ENCODE measurements at places on chromosomes 6 and 20.

GRCh38 chr6:18055714-18056382, 66.6 kb downstream of the NHLRC1 start:
- no peak for DNase-seq

DNA sequence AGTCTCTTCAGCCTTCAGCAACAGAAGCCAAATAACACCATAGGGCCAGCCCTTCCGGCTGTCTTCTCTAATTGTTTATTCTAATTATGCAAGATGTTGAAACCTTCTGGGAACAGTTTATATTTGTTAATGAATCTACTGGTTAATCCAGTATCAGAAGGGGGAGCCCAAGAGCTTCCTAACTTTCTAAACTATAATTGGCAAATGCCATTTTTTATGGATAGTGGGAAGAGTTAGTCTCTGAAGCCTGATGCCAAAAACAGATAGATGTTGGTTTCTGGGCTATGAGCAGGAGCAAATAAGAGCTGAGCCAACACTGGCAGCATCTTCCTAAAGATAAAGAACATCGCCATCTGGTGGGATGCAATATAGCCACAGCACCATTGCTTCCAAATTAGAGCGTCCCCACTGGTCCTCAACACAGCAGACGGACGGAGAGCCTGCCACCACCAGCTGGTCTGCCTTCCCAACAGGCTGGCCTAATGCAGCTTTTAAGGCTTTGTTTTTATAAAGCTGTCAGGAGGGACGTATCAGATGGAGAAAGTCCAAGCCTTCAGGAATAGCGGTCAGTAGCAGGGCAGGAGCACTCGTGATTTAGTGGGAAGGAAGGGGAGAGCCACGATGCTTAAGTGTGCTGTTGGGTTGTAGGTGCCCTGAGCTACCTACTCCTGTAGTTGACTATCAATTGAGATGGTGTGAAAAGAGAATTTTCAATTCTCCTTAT, 118.8 kb downstream of the RALGAPA2 start:
- peak; percentile 11 for DNase-seq

GRCh38 chr6:34985236-34985635, 96.2 kb downstream of the ANKS1A start:
- no peak for DNase-seq

GRCh38 chr6:46221222-46221793, 50.5 kb upstream of the ENPP5 start:
- DNase-seq = peak; percentile 21

- no peak for DNase-seq
Measured at GRCh38 chr6:152846825-152847224, 96.2 kb downstream of the VIP start.

DNA sequence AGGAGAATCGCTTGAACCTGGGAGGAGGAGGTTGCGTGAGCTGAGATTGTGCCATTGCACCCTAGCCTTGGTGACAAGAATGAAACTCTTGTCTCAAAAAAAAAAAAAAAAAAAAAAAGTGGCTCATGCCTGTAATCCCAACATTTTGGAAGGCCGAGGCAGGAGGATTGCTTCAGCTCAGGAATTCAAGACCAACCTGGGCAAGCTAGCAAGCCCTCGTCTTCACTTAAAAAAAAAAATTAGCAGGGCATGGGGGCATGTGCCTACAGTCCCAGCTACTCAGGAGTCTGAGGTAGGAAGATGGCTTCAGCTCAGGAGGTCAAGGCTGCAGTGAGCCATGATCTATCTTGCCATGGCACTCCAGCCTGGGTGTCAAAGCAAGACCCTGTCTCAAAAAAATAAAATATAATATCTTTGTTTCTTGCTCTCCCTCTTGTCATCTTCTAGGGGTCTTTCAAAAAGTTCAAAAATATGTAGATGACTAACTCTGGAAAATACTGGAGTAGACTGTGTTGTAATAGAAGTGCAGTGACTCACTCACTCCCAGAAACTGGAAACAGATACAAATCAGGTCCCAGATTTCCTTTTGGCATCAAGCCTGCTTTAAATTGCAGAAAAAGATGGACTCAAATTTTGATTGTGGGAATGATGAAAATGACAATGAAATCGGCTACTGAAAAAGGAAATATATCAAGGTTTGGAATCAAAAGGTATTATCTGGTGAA, 2.8 kb upstream of the GINM1 start:
- DNase-seq = peak; percentile 80

- no peak for DNase-seq
Measured at GRCh38 chr6:27957516-27957915, 475 bp downstream of the OR2B6 start.

DNA sequence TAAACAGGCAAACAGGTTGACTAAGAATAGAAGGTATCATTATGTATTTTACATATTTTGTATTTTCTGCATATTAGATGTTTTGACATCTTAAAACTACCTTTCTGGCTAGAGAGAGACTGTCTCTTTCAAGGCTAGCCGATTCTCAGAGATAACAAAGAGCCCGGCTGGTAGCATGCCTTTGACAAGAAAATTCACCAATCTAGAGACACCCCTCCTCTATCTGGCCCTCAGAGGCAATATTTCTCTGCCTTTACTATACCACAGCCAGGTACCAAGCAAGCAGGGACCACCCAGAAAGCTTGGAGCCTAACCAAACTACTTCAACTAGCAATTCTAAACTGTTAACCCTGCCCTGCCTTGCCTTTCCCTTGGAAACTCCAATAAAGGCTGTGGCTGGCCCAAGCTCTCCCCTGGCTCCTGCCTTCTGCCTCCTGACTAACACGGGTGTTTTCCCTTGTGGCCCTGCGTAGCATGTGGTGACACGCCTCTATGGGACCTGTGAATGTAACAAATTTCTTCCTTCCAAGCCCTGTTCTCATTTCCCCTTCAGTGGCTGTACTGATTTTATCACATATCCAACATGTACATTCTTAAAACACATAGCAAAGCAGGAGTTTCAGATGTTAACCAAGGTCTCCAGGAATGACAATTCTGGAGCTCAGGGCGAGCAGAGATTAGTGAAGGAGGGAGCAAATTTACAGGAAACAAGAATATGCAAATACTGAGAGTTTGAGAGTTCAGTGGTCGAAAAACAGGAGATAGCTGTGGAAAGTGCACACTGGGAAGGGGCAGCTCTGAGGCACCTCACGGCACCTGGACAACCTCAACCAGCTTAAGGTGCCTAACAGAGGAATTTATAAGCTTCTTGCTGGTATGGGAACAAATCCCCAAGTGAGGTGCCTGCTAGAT, 120.8 kb downstream of the BACH2 start:
- no peak for DNase-seq

- no peak for DNase-seq
Measured at GRCh38 chr6:43695215-43695966, 7.8 kb upstream of the MRPS18A start.

DNA sequence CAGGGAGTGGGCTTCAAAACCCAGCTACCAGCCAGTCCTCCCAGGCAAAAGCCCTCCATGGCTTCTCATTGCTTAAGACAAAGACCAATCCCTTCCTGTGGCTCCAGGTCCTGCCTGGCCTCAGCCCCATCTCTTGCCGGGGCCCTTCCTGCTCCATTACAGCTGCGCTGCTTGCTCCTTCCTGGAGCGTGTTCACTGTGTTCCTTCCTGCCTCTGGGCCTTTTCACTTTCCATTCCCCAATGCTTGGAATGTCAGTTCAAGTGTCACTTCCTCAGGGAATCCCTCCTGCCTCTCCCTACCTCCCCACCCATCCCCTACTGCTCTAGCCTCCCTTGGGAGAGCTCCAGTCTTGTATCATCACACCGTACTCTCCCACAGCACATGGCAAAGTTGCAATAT, 11.1 kb upstream of the ITPR3 start:
- DNase-seq = no peak

- DNase-seq = no peak
Measured at GRCh38 chr20:54221996-54222890, 14.4 kb downstream of the PFDN4 start.

- DNase-seq = no peak
Measured at GRCh38 chr6:87053312-87053711, 41.6 kb downstream of the CGA start.

GRCh38 chr6:100084316-100084990, 90.4 kb upstream of the MCHR2 start:
- peak; percentile 97 for DNase-seq

DNA sequence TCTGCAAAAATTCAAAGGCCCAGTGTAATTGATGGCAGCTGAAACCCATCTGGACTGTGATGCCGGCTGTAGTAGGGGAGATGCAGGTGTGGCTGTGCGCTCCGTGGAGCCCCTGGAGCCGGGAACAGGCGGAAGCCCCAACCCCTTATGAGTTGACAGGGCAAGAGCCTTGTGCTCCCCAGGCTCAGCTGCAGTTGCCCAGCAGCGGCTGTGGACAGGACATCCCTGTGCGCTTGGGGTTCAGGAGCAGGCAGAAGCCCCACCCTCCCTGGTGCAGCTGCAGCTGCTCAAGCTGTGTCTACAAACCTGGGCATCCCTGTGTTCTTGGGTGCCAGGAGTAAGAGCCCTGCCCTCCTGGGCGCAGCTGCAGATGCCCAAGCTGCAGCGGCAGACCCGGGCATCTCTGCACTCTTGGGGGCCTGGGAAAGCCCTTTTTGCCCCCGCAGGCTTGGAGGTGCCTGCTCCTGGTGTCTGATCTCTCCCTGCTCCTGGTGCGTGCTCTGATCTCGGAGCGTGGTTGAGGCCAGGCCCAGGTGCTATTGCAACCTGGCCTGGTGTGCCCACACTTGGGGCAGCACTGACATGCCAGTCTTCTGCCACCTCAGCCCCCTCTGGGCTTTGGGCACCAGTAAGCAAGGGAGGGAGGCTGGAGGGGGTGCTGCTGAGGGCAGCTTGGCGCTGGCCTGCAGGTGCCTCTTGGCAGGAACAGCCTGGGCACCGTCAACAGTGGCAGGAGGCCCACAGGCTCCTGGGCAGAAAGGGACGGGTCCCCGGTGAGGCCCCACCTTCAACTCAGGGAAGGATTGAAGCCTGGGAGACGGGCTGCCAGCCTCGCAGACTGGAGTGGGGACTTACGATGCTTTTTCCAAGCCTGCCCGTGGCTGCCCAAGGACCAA, 30.3 kb downstream of the OR2J2 start:
- no peak for DNase-seq

DNA sequence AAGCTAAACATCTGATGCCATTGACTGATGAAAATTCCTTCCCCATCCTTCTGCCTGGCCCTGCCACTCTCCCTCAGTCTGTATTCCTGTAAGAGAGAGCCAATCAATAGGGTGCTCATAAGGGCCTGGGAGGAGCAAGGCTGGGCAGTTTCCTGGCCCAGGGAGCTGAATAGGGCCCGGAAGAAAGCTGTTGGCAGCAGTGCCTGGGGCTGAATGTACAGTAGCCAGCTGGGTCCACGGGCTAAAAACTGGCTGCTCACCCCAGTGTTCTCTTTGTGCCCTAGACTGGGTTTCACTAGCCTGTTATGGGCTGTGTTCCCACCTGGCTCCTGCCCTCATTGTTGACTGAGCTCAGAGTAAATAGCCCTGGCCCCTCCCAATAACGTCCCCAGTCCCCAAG, 1.7 kb upstream of the WFDC2 start:
- DNase-seq = no peak

- peak; percentile 13 for DNase-seq
Measured at GRCh38 chr20:36808317-36809257, 35.0 kb upstream of the DSN1 start.

DNA sequence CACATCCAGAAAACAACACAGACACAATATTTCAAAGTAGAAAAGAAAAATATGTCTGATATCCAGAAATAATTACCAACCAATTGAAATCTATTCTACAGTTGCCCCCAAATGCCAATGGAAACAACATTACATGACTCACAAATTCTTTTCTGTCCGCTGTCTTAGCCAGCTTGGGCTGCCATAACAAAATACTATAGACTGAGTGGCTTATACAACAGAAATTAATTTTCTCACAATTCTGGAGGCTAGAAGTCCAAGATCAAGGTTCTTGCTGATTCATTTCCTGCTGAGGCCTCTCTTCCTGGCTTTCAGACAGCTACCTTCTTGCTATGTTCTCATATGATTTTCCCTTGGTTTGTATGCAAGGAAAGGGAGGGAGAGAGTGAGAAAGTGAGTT, 698.1 kb downstream of the DHX35 start:
- peak; percentile 18 for DNase-seq

- DNase-seq = no peak
Measured at GRCh38 chr20:7463290-7463689, 477.0 kb downstream of the HAO1 start.

DNA sequence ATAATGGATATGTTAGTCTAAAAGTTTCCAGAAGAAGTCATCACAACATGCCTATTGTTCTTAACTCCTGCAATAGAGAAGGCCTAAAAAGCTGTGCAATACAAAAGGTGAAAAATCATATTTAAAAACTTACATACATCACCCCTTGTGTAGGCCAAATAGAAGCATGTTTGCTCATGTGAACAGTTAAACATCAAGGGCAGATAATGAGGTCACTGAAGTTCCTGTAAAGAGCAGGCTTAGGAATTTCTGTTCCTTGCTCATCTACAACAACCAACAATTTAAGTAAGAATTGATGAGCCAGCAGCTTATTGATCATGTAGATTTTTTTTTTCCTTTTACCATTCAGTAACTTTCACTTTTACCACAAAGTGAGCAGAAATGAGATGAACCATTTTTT, 7.5 kb upstream of the NUP153 start:
- no peak for DNase-seq

DNA sequence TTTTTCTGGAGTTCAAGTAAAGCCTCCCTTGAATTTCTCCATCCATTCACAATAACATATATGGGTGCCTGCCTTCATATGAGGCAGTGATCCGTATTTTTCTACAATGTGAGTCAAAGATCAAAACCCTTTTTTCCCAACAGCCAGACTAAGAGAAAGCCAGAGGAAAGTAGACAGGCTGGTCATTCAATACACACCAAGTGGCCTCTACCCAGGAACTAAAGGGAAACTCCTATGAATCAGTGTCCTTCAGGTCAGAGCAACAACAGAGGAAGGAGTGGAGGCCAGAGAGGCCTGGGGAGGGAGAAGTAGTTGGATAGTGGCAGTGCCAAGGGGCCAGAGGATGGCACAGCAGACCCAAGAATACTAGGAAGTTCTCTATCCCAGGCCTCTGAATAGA, 23.8 kb downstream of the SIM1 start:
- DNase-seq = no peak

DNA sequence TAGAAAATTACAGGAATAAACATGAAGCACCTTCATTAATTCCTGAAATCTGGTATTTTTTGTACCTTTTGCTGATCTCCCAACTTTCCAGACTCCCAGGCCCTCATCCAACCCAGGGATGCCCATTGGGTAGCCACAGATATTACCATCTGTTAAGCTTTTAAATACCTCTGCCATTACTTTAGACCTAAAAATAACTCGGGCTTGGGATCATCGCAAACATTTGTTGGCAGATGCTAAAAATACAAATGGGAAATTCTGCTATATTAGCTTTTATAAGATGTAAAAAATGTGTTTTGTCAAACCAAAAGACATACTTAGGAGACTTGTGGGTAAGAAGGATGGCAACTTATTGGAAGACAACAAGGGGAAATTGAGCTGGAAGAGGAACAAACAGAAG, 376.1 kb downstream of the CENPW start:
- no peak for DNase-seq

DNA sequence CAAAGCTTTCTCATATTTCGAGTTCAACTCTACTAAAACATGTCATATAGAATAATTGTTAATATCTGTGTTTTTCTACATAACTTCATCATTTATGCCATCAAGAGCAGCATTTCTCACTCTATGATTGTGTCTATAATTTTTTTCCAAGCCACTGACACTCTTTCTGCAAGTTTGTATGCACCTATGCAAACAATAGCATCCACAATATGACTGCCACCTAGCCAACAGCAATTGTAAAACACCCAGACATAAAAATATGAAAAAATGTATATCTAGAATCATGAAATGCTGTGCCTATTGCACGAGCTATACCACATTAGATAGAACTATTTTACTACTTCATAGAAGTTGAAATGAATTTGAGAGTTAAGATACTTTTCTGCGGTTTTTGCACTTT, 286.5 kb upstream of the MARCKS start:
- DNase-seq = no peak

- DNase-seq = no peak
Measured at GRCh38 chr6:150905769-150906168, 40.3 kb downstream of the MTHFD1L start.
